Epithelial cell of umbilical artery (primary cell): ENCODE measurements at places on chromosomes 2 and 18. TPM values are rescaled to one million over a fixed set of nuclear protein-coding genes. Genes with fewer than 3 reads are reported as not detected.

Gene COBLL1
- total RNA-seq, result 10.1 and 26.0 TPM in 2 replicates

Gene OTOS
- total RNA-seq, result not detected in 2 replicates

Gene NCKAP1
- total RNA-seq, result 128 and 159 TPM in 2 replicates

Gene SLC9A2
- total RNA-seq, result under 0.01 TPM in 1 of 2 replicates, not detected in the other

Gene GCG
- not detected in 2 replicates for total RNA-seq

Gene SOX11
- under 0.01 TPM in 2 replicates for total RNA-seq

Gene VWC2L
- not detected in 2 replicates for total RNA-seq

Gene TUBA4B
- total RNA-seq, result not detected in 2 replicates

Gene INHBB
- total RNA-seq, result under 0.01 TPM in 1 of 2 replicates, not detected in the other

Gene PLEK
- total RNA-seq, result under 0.01 TPM in 2 replicates

Gene HOXD1
- 4.3 and 7.8 TPM in 2 replicates for total RNA-seq

Gene AGXT
- not detected in 2 replicates for total RNA-seq

Gene BMP10
- total RNA-seq, result not detected in 2 replicates

Gene SCYGR4
- total RNA-seq, result not detected in 2 replicates

Gene SPHKAP
- total RNA-seq, result under 0.01 TPM in 1 of 2 replicates, not detected in the other

Gene SMAD7
- 7.8 and 8.8 TPM in 2 replicates for total RNA-seq

Gene SSB
- total RNA-seq, result 136 and 248 TPM in 2 replicates

Gene MAB21L4
- not detected in 2 replicates for total RNA-seq

Gene GYPC
- 0.32 and 1.5 TPM in 2 replicates for total RNA-seq

Gene TGFA
- under 0.01 TPM in 1 of 2 replicates, not detected in the other for total RNA-seq

Gene INSIG2
- total RNA-seq, result 18.8 and 33.1 TPM in 2 replicates

Gene WIPF1
- total RNA-seq, result 7.1 and 8.1 TPM in 2 replicates
